ENCODE measurements at places on chromosomes 1 and 21.

DNA sequence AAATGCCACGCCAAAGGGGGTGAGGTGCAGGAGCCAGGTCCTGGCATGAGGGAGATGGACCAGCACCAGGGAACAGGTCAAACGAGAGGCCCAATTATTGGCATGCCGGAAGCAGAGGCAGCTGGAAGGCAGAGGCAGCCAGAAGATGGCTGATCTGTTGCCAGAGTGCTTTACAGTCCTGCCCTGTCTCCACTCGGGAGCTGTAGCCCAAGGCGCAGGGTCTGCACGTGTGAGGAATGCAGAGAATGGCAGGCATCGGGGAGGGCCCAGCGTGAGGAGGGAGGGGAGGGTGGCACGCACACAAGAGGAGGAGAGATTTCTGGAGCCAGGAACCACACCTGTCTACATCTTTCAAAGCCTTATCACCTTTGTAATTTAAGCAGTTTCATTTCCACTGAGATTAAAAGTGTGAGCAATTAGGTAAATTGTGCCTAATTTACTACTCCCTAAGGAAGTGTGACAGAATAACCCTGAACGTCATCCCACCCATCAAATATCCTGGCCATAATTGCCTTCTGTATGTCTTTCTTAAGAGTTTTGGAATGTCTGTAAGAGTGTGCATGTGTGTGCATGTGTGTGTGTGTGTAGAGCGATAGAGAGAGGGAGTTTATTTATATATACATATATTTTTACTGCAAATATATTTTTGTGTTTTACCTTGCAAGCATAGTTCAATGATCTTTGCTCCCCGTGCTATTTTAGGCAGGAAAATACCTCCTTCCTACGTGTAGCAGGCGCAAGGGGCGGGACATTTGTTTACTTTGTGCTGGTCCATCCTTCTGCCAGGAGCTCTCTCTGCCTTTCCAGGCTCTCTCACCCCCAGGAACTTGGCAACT is 125.5 kb upstream of the SERBP1 start:
- DNase-seq = no peak

GRCh38 chr1:53257454-53258081 is 19.2 kb upstream of the MAGOH start:
- DNase-seq = no peak

DNA sequence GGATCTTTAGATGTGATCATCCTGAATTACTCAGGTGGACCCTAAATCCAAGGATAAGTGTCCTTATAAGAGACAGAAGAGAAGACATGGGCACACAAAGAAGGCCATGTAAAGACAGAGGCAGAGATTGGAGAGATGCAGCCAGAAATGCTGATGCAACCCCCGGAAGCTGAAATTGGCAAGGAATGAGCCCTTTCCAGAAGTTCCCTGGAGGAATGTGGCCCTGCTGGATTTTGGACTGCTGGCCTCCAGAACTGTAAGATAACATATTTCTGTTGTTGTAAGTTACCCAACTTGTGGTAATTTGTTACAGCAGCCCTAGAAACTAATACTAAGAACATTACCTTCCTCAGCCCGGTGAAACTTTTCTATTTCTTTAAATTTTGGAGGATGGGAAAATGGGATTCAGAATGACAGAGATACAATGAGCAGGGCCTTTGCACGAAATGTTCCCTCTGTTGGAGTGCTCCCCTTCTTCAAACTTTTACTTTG is 11.2 kb upstream of the PLPP3 start:
- DNase-seq = no peak

- peak; percentile 28 for DNase-seq
Measured at GRCh38 chr1:235866205-235866912, at the start of gene LYST. TSS of gene LYST (minus strand) at chr1:235866906. CDS start at chr1:235830417, 36,489 bp downstream.

DNA sequence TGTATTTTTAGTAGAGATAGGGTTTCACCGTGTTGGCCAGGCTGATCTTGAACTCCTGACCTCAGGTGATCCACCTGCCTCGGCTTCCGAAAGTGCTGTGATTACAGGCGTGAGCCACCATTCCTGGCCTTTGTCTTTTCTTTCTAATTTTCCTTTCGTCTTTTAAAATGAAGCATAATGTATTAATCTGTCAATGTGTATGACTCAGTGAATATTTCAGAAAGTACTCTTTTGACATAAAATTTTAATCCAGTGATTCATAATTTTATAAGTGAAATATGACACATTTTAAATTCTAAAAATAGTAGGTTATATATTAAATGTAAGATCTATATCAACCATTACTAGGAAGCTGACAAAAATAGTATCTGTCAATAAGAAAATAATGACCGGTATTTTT is 1059.0 kb upstream of the PRMT6 start:
- DNase-seq = no peak

DNA sequence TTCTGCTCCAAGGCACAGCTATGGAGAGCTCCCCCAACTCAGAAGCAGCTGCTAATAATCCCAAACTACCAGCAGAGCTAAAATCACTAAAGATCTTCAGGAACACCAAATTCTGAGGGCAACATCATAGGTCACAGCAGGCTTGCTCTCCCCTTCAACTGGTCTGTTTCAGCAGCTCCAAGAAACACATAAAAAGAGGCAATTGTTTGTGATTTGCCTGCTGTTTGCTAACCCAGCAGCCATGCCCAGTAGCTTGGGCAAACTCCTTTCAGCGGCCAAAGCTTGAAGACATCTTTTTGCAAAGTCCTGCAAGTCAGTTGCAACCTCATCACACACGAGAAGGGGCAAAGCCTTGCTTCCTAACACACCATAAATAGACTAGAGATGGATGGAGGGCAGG is 8.9 kb downstream of the ERI3 start:
- DNase-seq = no peak

DNA sequence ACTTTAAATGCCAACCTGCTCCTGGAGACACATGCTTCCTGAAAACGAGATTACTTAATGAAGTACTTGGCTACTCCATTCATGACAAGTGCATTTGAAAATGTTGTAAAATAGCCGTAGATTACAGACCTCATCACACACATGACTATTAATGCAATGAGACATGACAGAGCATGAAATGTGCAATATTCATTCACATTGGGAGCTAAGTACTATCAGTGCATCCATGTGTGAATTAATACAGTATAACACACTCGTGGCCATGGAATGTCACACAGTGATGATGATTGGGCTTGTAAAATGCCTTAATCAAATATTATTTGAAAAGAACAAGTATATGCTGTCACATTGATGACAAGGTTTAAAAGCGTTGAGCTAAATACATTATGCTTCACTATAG is 407.0 kb downstream of the AMY1C start:
- no peak for DNase-seq

DNA sequence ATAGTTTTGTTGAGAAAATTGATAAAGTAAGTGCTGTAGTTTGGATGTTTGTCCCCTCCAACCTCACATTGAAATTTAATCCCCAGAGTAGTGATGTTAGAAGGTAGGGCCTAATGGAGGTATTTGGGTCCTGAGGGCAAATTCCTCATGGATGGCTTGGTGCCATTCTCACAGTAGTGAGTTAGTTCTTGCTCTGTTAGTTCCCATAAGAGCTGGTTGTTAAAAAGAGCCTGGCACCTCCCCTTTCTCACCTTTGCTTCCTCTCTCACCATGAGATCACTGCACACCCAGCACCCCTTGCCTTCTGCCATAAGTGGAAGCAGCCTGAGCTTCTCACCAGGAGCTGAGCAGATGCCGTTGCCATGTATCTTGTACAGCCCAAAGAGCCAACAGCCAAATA is 354.8 kb upstream of the NFIA start:
- no peak for DNase-seq

DNA sequence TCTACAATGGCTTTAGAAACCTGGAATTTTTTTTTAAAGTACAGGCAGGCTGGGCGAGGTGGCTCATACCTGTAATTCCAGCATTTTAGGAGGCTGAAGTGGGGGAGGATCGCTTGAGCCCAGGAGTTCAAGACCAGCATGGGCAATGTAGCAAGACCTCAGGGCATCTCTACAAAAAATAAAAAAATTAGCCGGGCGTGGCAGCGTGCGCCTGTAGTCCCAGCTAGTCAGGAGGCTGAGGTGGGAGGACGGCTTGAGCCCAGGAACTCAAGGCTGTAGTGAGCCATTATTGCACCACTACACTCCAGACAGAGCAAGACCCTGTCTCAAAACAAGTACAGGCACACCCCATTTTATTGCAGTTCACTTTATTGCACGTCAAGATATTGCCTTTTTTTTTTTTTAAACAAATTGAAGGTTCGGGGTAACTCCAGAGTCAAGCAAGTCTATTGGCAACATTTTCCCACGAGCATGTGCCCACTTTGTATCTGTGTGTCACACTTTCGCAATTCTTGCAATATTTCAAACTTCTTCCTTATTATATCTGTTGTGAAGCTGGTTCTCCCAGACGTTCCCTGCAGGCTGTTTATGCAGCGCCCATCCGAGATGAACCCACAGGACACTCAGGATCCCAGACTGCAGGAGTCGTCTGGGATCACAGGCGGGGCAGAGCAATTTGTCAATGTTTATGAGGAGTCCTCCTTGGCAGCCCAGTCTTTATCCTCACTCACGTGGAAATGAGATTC is 4.7 kb downstream of the HES2 start:
- no peak for DNase-seq

DNA sequence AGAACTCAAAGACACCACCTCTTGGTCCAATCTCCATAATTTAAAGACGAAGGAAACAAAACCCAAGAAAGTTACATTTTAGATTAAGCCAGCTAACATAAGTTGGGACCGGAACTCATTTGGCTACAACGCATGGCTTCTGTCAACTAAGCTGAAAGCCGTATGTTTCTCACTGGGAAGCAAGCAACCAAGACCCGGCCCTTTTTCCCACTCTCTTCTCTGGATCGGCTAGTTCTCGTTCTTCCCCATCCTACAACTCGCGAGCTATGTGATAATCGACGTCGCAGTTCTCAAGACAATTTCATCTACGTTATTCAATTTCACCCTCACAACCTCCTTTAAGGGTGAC is 601 bp downstream of the CCT8 start:
- no peak for DNase-seq

DNA sequence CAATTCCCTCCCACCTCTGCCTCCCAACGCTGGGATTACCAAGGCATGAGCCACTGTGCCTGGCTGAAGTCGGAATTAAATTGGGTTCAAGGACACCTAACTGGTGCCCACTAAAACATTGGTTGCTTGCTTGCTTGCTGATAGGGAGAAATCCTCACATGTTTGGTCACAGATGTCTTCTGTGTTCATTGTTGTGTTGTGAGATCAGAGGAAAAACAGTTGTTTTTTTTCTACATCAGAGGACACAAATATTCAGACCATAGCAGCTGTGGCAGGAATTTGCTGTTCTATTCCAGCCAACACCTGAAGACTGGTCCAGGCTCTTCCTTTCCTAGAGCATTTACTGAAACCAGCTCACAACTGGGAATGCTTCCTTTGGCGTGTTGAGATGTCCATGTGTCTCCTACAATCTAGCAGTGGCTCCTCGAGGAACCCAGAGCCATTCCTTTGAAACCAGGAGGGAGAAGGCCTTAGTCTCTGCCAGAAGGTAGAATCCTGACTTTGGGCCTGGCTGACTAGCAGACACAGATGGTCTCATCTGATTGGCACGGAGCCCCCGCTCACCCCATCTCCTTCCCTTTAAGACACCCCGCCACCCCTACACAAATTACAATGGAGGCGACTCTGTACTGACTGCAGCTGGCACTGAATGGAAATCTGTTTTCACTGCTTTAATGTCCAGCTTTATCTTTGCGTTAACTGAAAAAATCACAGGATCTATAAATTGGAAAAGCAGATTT is 24.3 kb upstream of the TRIM17 start:
- DNase-seq = no peak

DNA sequence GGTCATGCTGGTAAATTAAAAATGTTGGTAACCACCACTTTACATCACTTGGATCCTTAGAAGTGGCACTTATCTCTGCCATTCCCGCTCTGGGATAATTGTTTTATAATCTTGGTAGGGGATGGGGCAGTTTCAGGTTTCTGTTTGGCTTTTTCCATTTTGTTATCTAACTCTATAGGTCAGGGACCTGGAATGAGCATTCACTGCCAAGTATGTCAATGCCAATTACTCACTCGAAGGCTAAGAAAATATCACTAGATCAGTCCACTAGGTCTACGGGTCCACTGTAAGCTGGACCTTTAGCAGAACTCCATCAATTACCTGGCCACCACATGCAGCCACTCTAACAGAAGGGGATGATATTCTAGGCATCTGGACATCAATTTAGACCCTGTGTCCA is 4.5 kb upstream of the DIP2A start:
- no peak for DNase-seq

DNA sequence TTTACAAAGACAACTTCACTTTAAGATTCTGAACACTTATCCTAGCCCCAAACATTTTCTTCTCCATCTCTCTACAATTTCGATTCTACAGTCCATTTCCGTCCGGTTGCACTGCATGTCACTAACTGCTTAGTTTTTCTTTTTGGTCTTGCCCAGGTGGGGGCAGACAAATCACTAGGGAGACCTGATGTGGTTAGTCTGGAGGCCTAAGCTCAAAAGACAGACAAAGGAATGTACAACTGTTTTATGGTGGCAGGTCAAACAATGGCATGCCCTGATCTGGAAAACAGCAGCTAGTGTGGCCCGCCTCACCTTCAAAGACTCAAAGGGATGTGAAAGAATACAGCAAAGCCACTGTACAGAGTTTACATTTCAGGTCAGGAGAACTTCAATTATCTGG is 3.8 kb downstream of the ETV3 start:
- no peak for DNase-seq

DNA sequence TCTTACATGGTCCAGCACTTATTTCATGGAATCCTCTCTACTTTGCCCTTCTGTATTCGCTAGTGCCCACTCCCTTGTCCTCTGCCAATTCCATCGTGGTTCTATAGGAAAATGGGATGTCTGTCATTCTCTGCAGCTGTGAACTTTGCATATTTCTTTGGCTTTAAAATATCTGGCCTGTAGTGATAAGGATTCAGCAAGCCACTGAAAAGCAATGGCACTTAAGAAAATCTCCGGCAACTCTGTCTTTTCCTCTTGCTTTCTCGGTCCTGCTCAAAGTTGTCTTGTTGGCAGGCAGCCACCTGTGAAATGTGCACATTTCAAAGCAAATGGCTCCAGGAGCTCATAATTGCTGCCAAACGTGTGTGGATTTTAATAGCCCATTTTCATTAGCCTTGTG is 91.8 kb downstream of the CHD1L start:
- no peak for DNase-seq

DNA sequence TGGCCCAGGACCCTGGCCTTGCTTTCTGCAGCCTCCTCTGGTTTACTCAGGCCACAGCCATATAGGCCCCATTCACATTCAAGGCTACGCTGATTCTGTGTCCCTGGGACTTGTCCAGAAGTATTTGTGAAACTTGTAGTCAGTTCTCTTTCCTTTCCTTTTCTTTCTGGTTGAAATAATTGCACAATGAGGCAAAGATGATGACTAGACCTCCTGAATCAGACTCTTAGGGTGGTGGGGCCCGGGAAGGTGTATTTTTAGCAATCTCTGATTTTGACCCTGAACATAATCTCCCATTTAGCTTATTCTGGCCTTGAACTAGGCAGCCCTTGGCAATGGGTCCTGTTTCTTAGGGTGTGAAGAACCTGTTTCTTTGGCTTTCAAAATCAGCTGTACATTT is 39.9 kb downstream of the STUM start:
- DNase-seq = no peak

GRCh38 chr1:237105826-237106225 is 63.8 kb downstream of the RYR2 start:
- no peak for DNase-seq
